ENCODE measurements at places on chromosomes 4 and X.

DNA sequence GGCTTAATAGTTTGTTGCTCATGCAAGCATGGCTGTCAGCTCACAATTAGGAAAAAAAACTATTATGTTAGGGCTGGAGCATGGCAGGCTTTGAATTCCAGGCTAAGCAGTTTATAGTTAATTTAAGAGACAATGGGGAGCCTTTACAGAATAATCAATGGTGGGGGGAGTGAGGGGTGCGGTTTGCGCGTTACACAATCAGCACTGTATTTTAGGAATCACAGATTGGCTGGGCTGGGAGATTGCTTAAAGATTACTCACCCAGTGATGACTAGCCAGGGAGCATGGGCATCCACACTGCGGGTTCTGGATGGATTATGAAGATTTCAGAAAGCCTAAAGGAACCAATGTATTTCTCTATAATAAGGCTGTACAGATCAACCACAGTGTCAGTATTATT is 186.6 kb downstream of the SOX3 start:
- H3K4me3 ChIP-seq, result no peak overlapping the region
- H3K27me3 ChIP-seq, result no peaks in the 10 kb centered on the region
- no peaks in the 10 kb centered on the region for H3K36me3 ChIP-seq

DNA sequence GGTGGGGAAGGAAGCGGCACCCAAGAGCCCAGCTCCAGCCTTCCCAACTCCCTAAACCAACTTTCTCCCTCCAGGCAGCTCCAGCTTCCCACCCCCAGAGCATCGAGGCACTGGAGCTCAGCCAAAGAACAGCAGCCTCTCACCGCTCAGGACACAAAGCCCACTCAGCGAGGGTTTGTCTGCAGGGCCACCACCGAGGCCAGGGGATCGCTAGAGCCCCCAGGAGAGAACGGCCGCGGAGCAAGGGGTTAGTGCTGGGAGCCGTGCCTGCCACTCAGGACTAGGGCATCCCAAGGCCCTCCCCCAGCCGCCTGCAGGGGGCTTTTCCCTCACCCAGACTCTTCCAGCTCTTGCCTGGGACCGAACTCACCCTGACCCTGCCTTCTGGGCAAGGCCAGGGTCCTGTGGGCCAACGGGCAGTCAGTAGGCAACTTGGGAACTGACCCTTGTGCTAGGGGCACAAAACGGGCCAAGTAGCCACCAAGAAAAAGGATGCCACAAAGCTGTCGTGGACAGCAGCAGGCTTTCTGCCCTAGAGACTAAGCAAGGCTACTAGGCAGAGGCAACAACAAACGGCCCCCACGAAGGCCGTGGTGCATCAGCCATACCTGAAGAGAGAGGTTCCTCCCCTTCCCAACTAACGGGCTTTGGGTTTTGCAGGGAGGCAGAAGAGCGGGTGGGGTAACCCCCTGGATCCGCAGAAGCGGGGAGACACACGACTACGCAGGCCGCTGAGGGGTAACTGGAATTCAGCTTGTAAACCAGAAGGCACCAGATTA is 2.3 kb downstream of the HCFC1 start:
- H3K27ac ChIP-seq, result peak overlapping the region; percentile 48
- H3K4me3 ChIP-seq, result peak overlapping the region; percentile 96
- H3K4me1 ChIP-seq, result peaks cover 68% of the 10 kb centered on the region
- H3K27me3 ChIP-seq, result no peaks in the 10 kb centered on the region

- H3K4me3 ChIP-seq, result peak overlapping the region; percentile 69
- no peak overlapping the region for H3K27ac ChIP-seq
- H3K36me3 ChIP-seq, result no peaks in the 10 kb centered on the region
- no peaks in the 10 kb centered on the region for H3K27me3 ChIP-seq
These were observed 40.5 kb upstream of the OGT start for GRCh38 chrX:71492231-71493065.

DNA sequence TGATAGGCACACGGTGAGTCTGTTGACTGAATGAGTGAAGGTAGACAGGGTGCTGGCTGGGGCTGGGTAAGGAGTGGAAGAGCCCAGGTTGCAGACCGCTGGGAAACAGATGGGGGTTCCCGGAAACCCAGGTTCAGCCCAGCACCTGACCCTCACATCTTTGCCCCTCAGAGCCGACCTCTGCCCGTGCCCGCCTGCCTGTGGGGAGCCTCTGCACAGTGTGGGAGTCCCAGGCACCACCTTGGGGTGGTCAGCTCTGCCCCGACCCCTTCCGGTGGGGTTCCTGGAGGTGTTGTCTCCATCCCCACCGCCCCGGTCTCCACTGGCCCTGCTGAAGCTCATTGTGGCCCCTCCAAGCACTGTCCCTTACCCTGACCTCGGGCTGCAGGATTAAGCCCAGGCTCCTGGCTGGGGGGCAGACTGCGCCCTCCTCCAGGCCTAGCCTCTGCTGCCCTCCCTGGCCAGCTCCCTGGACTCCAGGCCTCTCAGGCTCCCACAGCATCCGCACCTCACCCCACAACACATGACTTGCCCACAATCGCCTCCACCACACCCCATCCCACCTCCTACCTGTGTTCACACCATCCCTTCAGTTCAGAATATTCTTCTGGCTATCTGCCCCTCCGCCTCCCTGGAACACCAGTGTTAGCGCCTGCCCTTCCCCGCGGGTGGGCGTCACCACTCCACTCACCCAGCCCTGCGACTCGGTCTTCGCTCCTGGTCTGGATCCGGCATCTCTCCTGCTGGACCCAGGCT is 21.4 kb downstream of the HMX1 start:
- no peak overlapping the region for H3K4me3 ChIP-seq
- H3K36me3 ChIP-seq, result no peaks in the 10 kb centered on the region
- no peak for DNase-seq
- peaks cover 11% of the 10 kb centered on the region for H3K27me3 ChIP-seq
- no peak overlapping the region for H3K27ac ChIP-seq

DNA sequence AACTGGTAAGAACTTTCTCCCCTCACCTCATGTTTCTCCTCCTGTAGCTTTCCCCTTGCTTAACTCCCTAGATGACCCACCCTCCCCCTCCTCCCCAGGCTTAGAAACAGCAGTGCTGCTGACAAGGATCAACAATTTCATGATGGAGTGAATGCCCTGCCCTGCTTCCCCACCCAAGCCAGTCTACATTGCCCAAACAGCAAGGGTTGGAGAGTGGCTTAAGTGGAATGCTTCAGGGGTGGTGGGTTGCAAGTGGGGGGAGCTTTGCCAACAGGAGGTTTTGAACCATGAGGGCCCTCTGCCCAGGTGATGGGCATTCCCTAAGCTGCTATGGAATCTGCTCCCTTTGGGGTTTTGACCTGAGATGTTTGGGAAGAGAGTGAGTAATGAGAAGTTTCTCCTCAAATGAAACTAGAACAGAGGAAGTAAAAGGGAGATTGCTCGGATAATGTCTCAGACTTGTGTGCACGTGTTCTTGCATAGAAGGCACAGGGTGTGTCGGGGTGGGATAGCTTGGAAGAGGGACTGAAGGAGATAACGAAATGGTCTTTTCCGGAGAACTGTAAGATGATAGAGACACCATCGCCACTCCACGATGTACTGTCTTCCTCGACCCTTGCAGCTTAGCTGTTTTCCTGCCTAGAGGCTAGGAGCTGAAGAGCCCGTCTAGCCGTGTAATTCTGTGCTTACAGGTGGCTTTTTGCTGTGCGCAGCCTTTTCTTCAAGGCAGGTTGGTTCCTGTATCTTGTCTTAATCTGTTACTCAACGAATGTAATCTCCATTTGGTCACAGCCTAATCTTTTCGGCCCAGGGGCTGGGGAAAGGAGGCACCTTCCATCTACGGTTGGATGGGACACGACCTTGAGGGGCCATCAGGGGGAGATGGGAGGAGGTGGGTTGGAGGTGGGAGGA is 10.1 kb downstream of the GDPD2 start:
- H3K4me1 ChIP-seq, result peaks cover 18% of the 10 kb centered on the region
- no peak for DNase-seq
- no peaks in the 10 kb centered on the region for H3K27me3 ChIP-seq
- H3K36me3 ChIP-seq, result no peaks in the 10 kb centered on the region

DNA sequence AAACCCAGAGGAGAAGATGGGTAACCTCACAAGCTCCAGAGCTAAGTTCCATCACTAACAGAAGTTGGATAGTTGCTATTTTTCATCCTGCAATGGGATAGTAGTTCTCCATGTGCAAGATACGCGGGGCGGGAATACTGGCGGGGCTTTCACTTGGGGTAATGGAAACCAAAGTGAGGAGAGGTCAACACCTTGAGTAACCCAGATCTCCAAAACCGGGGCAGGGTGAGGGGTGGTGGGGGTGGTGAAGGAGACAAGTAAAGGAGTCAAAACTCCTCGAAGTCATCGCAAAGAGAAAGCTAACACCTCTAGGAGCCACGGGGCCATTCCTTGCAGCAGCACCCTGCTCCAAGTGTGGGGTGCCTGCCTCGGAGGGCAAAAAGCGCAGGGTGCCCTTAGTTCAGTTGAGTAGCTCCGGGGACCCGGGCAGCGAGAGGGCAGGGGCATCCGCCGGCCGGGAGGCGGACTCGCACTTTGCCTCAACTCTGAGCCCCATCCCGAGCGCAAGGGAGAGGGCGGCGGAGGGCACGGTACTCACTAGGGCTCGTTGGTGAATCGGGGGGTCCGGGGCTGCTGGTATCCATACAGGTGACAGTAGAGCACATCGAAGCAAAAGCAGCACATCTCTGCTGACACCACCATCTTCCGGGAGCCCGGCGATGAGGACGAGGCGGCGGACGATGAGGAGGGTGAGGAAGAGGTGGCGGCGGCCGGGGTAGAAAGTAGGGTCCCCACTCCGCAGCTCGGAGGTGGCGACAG is 645 bp downstream of the AMMECR1 start:
- H3K4me3 ChIP-seq, result peak overlapping the region; percentile 97
- peak overlapping the region; percentile 67 for H3K27ac ChIP-seq
- no peaks in the 10 kb centered on the region for H3K36me3 ChIP-seq

DNA sequence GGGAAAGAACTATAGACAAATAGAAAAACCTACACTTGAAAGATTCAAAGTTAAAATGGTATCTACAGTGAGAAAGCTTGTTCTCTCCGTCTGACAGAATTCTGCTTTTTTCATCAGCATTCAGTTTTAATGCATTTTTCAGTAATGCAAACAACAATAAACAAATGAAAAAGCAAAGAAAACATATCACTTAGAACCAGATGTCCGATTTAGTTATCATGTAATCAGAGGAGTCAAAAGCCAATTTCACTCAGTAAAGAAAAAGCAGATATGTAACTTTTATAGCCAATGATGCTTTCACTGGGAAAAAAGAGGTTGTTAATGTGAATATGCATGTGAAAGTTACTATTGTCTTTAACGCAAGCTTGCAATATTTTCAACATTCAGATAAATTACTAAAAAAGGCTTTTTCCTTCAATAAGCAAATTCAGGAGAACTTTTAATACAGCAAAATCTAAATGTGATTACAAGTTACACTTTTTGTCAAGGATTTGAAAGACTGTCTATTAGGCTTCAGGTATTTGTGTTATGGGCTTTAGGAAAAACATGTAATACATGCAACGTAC is 70.7 kb downstream of the TMEM47 start:
- H3K4me3 ChIP-seq, result no peak overlapping the region
- no peaks in the 10 kb centered on the region for H3K36me3 ChIP-seq

DNA sequence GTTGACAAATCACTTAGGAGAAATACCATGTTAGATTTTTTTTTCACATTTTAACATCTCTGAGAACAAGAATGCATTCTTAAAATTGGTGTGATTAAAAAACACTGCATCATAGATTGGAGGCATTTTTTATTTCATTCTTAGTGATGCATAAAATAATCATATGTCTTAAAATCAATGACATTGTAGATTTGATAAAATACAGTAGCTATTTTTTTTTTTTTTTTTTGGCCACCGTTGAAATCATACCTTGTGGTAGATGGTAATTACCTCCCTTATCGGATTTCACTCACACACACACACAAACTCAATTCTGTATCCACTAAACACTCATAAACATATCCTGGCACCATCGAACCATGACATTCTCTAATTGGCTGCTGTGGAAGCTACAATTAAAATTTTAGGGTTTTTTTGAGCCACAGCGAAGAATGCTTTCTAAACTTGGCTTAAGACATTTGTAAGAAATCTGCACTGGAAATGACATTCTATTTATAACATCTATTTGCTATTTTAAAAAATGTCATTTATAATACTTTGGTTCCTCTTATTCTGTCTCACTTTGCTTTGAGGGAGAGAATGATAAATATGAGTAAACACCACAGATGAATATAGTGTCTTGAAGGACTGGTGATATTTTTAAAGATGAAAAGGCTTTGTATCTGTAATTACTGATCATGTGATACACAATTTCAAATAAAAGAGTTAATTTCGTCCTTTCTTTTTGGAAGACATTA is 60.1 kb downstream of the CCSER1 start:
- H3K27me3 ChIP-seq, result no peaks in the 10 kb centered on the region
- no peaks in the 10 kb centered on the region for H3K36me3 ChIP-seq
- no peaks in the 10 kb centered on the region for H3K4me1 ChIP-seq
- no peak overlapping the region for H3K4me3 ChIP-seq
- H3K27ac ChIP-seq, result no peak overlapping the region

- H3K27me3 ChIP-seq, result peaks cover 4% of the 10 kb centered on the region
- H3K4me3 ChIP-seq, result no peak overlapping the region
- no peak for DNase-seq
- H3K36me3 ChIP-seq, result no peaks in the 10 kb centered on the region
- no peaks in the 10 kb centered on the region for H3K4me1 ChIP-seq
These were observed 72.5 kb upstream of the EMCN start for GRCh38 chr4:100590325-100590724.

GRCh38 chr4:119939071-119939995 is 127.3 kb downstream of the MAD2L1 start:
- no peak overlapping the region for H3K4me3 ChIP-seq
- H3K27ac ChIP-seq, result no peak overlapping the region
- no peaks in the 10 kb centered on the region for H3K36me3 ChIP-seq

DNA sequence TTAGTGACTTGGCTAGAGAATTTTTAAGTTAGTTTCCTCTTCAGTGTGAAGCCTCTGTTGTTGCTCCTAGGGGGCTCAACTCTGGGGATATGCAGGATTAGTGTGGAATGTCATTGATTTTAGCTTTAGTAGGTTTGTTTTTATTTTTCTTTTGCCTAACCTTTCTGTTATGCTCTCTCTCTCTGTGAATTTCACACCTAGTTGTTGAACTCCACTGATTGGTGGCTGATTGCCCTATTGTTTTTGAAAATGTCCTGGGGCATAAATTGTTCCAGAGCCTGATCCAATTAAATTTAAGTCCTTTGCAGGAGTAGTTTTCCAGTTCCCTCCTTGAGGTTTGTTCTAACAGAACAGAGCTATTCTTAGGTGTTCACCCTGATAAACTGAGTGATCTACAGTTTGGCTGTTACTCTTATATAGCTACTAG is 393.3 kb upstream of the CTSO start:
- no peaks in the 10 kb centered on the region for H3K27me3 ChIP-seq
- no peaks in the 10 kb centered on the region for H3K36me3 ChIP-seq
- no peak overlapping the region for H3K27ac ChIP-seq
- H3K4me3 ChIP-seq, result no peak overlapping the region

DNA sequence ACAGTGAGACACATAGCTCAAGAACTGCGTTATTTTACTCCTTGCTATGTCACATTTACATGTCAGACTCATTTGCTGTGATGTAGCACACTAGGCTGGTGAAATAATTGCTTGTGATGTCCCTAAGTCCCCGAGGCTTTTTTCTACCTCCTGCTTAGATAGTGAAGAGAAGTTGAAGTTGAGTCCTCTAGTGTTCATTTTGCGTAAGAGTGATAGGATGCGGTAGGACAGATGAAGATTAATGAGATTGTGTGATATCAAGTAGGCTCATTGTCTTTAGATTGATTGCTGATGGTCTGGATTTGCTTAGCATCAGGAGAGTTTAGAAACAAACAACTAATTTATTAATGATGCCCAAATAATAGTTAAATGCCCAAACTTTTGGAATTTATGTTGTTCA is 173.6 kb upstream of the NUDT6 start:
- H3K36me3 ChIP-seq, result peaks cover 9% of the 10 kb centered on the region
- H3K4me3 ChIP-seq, result no peak overlapping the region
- H3K27me3 ChIP-seq, result no peaks in the 10 kb centered on the region
- DNase-seq, result no peak
- no peaks in the 10 kb centered on the region for H3K4me1 ChIP-seq
- no peak overlapping the region for H3K27ac ChIP-seq
